ENCODE measurements at places on chromosomes 6 and 20.

GRCh38 chr6:4426968-4427367 is 291.6 kb upstream of the ECI2 start:
- DNase-seq: no peak

DNA sequence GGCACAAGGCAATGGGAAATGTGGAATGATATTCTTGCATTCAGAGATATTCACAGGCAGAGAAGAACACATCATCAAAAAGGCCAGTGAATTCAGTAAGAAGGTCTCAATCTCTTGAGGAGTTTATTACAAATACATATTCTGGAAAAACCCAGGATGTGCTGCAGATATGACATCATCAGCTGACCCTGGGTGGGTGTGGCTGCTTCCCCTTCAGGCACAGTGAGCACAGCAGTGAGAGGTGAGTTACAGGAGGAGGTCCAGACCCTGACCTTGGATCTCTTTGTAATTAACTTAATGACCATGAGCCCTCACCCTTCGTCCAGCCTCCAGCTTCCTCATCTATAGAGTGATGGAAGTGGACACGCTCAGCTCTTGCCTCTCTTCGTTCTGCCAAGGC is 147.5 kb upstream of the SYNDIG1 start:
- DNase-seq: no peak

DNA sequence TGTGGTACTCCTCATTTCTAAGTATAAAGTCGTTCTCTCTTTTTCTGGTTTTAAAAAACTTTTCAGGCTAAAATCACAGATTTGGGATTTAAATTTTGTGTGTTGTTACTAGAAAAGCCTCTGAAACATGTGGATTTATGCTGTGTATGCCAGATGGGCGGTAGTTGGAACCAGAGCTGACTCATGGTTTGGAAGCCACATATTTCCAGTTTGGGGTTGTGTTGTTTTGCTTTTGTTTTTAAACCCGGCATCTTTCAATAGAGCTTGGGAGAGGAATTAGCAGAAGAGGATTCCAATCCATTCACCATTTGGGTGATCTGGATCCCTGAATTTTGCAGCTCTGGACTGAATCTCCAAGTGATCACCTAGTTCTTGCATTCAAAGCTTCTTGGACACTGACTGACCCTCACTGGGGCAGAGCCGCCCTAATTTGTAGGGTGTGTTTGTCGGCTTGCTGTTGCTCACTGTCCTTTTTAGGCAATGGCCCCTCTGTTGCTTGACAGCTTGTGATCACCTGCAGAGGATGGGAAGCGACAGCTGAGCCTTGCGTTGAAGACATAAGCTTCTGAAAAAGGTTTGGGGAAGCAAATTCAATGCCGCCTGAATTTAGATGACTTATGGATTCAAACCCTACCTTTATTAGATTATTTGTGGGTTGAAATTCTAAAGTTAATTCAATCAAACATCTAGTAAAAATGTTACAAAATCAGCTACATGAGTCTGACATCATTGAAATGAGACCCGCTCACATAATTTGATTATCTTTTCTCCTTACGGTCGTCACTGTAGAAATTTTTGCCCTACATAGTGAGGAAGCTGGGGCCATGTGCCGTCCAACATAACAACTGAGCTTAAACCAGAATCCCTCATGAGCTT is 79.9 kb upstream of the CD83 start:
- no peak for DNase-seq

GRCh38 chr6:112680091-112680490 is 333.0 kb downstream of the RFPL4B start:
- no peak for DNase-seq

- DNase-seq: no peak
Measured at GRCh38 chr6:10556589-10556988, 35.4 kb downstream of the GCNT2 start.

DNA sequence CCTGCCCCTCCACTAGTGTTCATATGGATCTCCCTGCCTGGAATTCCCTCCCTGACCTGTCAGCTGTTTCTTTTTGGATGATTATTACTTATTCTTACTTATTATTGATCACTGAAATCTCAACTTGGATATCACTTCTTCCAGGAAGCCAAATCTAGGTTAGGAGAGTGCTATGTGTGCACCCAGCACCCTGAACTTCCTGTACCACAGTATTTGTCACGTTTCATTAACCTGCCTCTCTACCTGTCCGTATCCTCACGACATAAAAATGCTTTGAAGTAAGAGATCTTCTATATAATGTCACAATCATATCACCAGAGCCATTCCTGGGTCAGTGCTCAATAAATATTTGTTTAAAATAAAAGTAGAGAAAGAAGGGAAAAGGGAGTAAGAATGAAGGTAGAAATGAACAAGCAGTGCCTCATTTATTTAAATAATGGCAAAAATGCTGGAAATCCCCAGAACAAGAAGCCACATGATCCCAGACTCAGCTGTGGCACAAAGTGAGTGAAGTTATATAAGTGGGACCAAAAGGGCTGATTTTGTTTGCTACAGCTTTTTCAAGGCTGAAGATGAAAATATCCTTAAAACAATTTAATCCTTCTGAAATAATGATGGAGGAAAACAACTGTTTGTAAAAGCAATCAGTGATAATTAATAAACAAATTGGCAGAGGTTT is 88.0 kb upstream of the MANEA start:
- DNase-seq: no peak

DNA sequence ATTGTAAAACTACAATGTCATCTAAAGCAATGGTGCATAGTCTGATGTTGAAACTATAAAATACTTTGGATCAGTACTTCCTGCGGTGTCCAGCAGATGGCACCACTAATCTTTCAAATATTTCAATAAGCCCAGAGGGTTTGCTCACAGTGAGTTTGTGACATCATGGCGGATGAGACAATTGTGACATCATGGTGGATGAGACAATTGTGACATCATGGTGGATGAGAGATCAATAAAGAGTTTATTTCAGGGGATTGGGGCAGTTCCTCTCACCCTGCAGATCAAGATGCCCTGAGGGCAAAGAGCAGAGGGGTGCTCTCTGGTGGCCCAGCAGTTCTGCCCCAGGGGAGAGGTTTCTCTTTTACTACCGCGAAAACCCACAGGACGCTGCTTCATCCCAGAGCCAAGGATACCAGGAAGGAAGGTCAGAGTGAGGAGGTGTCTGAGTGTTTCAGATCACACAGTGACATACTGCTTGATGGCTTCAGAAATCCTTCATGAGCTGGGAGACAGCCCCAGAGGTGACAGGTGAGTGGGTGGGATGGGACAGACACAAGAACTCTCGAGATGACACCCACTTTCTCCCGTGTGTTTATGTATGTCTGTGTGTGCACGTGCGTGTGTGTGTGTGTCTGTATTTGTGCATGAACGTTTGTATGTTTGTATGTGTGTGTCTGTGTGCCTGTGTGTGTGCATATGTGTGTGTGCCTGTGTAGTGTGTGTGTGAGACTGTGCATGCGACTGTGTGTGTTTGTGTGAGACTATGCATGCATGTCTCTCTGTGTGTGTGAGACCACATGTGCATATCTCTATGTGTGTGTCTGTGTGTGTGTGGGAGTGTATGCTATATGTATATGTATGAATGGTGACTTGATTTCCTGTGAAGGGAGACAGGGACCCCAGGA is 7.3 kb upstream of the ULBP2 start:
- peak; percentile 50 for DNase-seq

DNA sequence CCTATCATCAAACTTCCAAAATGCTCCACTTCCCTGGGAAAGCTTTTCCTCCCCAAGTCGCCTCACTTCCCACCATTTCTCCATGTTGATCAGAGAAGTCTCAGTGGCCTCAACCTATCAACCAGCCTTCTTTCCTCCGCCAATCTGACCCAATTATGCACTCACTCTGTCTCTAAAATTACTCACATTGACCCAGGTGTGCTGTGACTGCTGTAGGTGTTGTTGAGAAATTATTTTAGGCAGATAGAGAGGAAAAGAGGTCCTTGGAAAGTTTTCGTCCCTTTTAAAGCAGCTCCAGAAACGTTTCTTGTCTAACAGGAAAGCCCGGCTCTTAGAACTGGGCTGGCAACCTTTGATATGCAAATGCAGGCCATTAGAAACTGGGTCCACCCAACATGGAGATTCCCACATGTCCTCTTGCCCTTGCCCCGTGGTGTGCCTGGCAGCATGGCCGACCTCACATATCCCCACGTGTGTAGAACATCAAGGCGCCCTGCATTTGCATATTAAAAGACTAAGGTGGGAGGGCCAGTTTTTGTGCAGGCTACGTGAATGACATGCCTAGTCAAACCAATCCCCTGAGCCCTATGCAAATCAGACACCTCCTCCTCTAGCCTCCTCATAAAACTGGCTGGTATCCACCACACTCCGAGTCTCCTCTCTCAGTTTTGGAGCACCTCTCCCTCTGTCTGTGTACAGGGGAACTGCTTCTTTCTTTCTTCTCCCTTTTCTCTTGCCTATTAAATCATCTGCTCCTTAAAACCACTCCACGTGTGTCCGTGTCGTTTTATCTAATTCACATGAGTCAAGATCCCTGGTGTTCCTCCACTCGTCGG is 12.9 kb downstream of the IPCEF1 start:
- DNase-seq: no peak

- DNase-seq: no peak
Measured at GRCh38 chr6:42627044-42627443, 63.2 kb downstream of the UBR2 start.

DNA sequence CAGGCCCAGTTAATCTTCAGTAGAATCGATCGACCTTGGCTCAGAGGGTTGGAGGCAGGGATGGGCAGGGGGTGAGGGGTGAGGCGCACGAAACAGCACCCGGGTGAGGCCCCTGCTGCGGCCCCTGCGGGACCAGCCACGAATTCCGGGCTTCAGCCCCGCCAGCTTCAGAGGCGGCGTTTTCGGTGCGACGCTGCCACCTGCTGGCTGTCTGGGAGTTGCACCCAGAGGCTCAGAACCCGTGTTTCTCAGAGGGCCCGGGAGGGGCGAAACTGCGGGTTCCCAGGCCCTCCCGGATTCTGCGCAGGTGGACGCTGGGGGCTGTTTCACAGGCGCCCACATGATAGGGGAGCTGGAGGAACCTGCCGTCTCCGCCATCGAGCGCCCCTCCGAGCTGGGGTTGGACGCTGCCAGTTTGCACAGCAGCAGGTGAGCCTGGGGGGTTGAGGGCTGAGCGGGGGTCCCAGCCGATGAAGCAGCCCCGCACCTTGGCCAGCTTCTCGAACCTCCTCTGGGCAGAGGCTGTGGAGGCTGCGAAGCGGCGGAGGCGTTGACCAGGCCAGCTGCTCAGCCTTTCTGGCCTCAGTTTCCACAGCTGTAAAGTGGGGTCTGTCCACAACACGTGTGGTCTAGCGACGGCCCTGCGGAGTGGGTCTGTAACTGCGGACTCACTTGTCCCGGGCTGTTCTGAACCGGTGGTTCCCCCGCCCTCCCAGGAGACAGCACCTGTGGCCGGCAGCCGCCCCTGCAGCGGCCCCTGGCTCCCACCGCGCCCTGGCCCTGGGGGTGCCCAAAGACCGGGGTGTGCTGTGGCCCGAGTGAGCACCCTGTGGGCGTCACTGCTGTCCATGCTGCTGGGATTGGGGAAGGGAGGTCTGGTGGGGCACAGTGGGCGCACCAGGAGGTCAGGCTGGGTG is 2.5 kb upstream of the BHLHE23 start:
- DNase-seq: peak; percentile 75

- DNase-seq: no peak
Measured at GRCh38 chr20:48923149-48923718, 1.7 kb downstream of the ARFGEF2 start.

DNA sequence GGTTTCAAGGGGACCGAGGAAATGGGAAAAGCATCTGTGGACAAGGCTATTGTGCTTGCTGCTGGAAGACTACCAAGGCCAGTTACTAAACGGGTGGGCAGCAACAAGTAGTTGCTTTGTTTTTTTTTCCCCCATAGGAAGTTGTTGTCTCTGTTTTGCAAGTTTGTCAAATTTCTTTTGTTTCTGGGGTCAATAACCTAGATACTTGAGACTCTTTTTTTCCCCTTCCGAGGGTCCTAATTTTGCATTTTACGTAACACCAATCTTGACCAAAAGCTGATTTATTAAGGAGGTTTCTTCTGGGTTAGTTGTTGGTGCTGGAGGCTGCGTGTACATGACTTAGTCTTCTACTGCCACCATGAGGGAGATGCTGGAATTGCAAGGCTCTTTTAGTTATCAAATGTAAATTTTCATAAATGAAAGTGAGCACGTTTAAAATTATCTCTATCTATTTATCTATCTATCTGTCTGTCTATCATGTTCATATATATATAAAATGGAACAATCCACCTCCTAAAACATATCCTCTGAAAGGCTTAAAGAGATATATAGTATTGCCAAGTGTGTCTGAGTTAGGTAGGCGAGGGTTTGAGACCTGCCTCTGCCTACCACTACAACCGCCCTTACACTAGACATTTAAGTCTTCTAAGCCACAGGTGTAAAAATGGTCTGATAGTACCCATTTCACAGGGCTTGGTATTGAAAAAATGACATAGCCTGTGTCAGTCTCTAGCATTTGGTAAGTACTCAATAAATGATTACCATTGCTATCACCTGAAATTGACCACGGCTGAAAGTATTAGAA is 60.2 kb downstream of the GCLC start:
- peak; percentile 34 for DNase-seq

DNA sequence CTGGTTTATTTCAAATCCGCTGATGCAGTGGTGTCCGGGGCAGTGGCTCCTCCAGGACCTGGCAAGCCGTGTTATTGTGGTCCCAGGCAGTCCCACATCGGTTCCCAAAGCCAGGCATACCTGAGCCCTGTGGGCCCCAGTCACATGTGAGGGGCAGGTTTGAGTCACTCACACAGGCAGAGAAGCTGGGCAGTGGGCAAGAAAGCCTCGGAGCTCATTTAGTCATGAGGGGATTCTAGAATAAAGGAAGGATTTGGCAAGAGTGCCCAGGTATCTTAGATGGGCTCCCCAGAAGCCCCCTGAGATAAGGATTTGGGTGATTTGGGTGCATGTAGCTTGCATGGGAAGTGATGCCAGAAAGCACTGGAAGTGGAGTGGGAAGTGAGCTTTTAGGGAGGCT is 37.3 kb downstream of the SYNDIG1 start:
- no peak for DNase-seq

DNA sequence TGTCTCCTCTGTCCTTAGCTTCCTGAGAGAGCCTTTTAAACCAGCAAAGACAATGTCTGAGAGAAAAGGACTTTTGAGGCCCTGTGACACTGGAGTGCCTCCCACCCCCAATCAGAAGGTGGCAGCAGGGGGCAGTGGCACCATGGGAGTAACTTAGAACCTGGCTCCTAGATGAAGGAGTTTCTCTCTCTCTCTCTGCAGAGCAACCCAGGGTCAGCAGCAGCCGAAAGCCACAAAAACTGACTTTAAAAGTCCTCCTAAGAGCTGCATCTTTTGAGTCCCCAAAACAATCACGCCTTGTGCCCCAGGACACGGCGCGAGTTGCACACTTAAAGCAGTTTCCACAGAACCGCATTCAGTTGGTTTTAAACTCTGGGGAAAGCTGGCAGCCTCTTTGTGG is 5.3 kb upstream of the TCP11 start:
- DNase-seq: no peak

- DNase-seq: no peak
Measured at GRCh38 chr6:29395331-29395730, at the start of gene OR12D2. Gene OR12D2 (plus strand): TSS chr6:29395631. CDS start chr6:29396700, 1,069 bp downstream.

GRCh38 chr20:34579979-34580940 is 21.7 kb downstream of the MAP1LC3A start:
- DNase-seq: no peak
